GM12878 (cell line): ENCODE measurements at places on chromosomes 12 and 14. TPM values are rescaled to one million over a fixed set of nuclear protein-coding genes. Genes with fewer than 3 reads are reported as not detected.

The GZMH gene
- not detected in 2 replicates for total RNA-seq

- peak; percentile 45 for DNase-seq
Measured at GRCh38 chr14:24954037-24954699, 95.8 kb downstream of the STXBP6 start.

The SRGAP1 gene
- total RNA-seq, result 0.85 and 0.96 TPM in 2 replicates

GRCh38 chr14:24232645-24233537 lies at the start of gene GMPR2:
Gene GMPR2 (plus strand): TSS chr14:24232929. CDS start chr14:24233254, 325 bp downstream.
- no peak for DNase-seq

- DNase-seq, result peak; percentile 3
Measured at GRCh38 chr14:22200977-22201605, 387.9 kb downstream of the DAD1 start.

DNA sequence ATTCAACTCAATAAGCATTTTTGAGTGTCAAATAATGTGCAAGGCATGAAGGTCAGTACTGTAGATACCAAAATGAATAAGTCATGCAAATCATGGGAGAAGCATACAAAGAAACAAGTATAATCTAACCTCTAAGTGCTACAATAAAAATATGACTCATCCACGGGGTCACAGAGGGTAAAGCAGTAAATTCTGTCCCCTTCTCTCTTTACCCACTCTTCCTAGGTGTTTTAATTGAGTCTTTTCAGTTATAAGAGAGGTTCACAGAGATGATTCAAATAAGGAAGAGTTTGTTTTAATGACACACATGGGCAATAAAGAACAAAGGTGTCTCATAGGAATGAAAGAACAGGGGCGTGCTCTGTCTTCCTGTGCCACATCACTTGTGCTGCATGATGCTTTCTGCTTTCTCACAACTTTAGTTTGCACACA lies 71.5 kb upstream of the DAAM1 start:
- peak; percentile 44 for DNase-seq

- DNase-seq, result no peak
Measured at GRCh38 chr14:90301122-90301521, 30.6 kb downstream of the NRDE2 start.

GRCh38 chr12:25362646-25363045 lies 111.9 kb upstream of the KRAS start:
- DNase-seq, result no peak

DNA sequence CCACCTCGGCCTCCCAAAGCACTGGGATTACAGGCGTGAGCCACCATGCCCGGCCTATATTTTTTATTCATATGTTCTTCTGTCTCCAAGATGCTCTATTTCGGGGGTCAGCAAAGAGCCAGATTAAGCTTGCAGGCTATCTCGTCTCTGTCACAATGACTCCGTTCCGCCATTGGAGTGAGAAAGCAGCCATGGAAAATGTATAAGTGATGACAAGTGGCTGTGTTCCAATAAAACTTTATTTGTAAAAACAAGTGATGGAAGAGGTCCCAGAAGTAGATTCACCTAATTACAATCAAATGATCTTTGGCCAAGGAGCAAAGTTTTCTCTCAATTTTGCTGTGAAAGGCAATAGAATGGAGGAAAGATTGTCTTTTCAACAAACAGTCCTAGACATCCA lies 342.6 kb downstream of the MED13L start:
- DNase-seq, result no peak

- no peak for DNase-seq
Measured at GRCh38 chr12:45730348-45731189, 1.1 kb downstream of the ARID2 start.

DNA sequence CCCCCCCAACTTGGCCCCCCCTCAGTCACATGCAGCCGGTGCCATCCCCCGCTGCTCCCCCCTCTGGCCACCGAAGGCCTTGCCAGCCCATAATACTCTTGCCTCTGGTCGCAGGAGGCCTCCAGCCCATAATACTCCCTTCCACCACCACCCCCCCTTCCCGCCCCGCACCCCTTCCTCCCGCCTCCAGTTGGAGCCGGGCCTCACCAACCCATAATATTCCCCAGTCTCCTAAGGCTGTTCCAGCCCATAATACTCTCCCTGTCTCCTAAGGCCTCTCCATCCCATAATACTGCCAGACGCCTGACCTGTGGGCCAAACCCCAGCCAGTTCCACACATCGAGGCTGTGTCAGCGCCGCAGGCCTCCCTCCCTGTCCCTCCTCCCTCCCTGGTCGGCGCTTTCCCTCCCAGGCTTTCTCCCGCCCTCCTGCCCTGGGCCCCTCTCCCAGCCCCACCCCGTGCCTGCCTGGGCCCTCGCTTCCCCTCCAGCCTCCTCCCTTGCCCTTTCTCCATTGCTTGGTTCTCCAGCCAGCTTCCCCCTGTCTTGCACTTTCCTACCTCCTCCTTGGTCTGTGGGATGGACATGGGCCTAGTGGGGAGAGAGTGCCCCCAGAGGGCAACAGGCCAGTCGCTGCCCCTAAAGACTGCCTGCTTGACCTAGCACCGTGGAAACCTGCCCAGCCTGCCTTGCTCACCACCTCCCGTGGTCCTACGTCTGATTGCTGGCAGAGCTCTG lies 6.8 kb upstream of the CHD4 start:
- no peak for DNase-seq

DNA sequence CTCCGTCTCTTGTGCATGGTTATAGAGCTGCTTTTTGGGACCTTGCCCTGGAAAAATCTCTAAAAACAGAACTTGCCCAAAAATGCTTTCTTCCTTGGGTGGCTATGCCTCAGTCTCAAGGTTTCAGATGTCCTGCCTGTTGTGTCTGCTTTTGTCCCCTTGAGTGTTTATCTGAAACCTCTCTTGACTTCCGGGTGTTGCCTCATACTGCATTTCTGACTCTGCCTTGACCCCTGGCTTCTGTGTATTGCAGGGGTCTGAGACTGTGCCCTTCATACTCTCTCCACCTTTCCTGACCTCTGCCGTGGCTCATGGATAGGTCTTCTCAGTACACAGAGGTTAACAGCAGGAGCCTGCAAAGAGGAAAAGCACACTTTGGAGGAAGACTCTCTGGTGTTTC lies 124.8 kb upstream of the NTF3 start:
- no peak for DNase-seq

GRCh38 chr14:75849300-75849895 lies 132.4 kb downstream of the TGFB3 start:
- DNase-seq, result no peak

- no peak for DNase-seq
Measured at GRCh38 chr12:131959116-131959515, 9.4 kb downstream of the EP400 start.
